Endothelial cell (in vitro differentiated cells): ENCODE measurements at places on chromosomes 2 and 18. TPM values are rescaled to one million over a fixed set of nuclear protein-coding genes. Genes with fewer than 3 reads are reported as not detected.

GRCh38 chr2:239600650-239601049 is 199.8 kb upstream of the HDAC4 start:
- peaks cover 5% of the 10 kb centered on the region for H3K36me3 ChIP-seq
- H3K4me1 ChIP-seq, result no peaks in the 10 kb centered on the region
- H3K4me3 ChIP-seq, result no peak overlapping the region

GRCh38 chr2:146209842-146210275 is 1635.0 kb upstream of the ACVR2A start:
- H3K4me3 ChIP-seq, result no peak overlapping the region
- no peaks in the 10 kb centered on the region for H3K27me3 ChIP-seq
- no peak overlapping the region for H3K27ac ChIP-seq
- no peak for DNase-seq
- H3K36me3 ChIP-seq, result no peaks in the 10 kb centered on the region

DNA sequence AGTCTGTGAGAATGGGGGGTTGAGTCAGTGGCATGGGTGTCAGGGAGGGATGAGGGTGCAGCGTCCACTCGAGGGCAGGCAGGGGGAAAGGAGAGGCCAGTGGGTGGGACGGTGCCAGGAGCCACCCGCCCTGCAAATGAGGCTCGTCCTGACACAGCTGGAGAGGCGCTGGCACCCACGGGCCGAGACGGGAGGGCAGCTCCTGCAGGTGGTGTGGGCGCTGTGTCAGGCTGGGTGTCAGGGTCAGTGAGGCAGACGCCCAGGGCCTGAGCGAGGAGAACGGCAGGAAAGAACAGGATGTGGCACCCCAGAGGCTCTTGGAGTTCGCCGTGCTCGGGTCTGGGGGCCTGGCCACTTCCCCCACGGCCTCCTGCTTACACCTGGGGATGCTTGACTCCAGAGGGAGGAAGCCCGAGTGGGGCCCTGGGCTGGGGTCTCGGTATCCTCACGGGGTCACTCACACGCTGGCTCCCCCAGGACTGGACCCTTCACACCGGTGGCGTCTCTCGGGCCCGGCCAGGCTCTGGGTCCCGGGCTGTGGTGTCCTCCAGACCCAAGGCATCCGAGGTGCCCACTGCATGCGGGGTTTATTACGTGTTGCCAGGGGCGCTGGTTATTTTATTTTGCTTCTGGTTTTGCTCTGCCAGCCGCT is 130.5 kb upstream of the CTDP1 start:
- H3K36me3 ChIP-seq, result no peaks in the 10 kb centered on the region
- H3K27me3 ChIP-seq, result peaks cover 11% of the 10 kb centered on the region
- H3K27ac ChIP-seq, result no peak overlapping the region
- H3K4me1 ChIP-seq, result no peaks in the 10 kb centered on the region
- H3K4me3 ChIP-seq, result no peak overlapping the region

AMER3 gene
- 0.18 TPM for total RNA-seq

DNA sequence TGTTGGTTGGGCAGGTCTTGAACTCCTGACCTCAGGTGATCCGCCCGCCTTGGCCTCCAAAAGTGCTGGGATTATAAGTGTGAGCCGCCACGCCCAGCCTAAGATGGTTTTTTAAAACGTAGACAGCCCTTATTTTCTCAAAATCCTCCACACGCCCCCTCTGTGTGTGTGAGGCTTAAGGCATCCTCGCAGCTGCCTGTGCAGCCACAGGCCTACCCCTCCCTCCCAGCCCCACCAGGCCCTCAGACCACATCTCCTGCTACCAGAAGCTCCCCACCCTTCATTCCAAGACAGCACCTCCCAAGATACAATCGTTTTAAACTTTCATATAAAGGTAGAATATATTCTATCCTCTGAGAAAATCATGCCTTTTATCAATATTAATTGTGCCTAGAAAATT is 4.8 kb downstream of the ANO7 start:
- no peak for DNase-seq
- H3K4me3 ChIP-seq, result no peak overlapping the region
- no peak overlapping the region for H3K27ac ChIP-seq
- H3K4me1 ChIP-seq, result no peaks in the 10 kb centered on the region

SUMO1 gene
- total RNA-seq, result 113 TPM

FNDC4 gene
- total RNA-seq, result 26.4 TPM

GRCh38 chr2:8438476-8438875 is 243.4 kb upstream of the ID2 start:
- DNase-seq, result no peak
- no peaks in the 10 kb centered on the region for H3K36me3 ChIP-seq
- no peaks in the 10 kb centered on the region for H3K27me3 ChIP-seq
- no peak overlapping the region for H3K4me3 ChIP-seq
- H3K4me1 ChIP-seq, result no peaks in the 10 kb centered on the region
- H3K27ac ChIP-seq, result no peak overlapping the region

GRCh38 chr18:59582395-59582794 is 114.8 kb downstream of the CCBE1 start:
- H3K27ac ChIP-seq, result no peak overlapping the region
- H3K4me1 ChIP-seq, result no peaks in the 10 kb centered on the region
- peaks cover 4% of the 10 kb centered on the region for H3K27me3 ChIP-seq
- no peak for DNase-seq
- H3K36me3 ChIP-seq, result no peaks in the 10 kb centered on the region

DNA sequence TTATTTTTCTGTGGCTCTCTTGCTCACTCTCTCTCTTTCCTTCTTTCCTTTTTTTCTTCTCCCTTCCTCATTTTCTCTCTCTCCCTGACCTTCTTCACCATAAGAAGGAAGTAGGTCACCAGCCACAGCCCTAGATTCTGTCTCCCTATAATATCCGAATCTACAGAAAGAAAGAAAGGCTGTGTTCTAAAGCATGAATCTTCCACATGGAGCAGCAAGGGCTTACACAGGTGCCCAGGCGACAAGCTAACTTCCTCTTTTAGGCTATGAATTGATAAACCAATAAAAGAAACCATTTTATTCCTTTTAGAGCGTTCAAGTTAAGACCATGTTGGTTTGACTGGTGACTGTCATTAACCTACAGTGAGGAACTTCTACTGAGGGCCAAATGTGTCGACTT is 49.3 kb downstream of the CACNB4 start:
- no peaks in the 10 kb centered on the region for H3K4me1 ChIP-seq
- DNase-seq, result no peak
- H3K27ac ChIP-seq, result no peak overlapping the region
- peaks cover 4% of the 10 kb centered on the region for H3K27me3 ChIP-seq
- H3K4me3 ChIP-seq, result no peak overlapping the region
- H3K36me3 ChIP-seq, result no peaks in the 10 kb centered on the region

DNA sequence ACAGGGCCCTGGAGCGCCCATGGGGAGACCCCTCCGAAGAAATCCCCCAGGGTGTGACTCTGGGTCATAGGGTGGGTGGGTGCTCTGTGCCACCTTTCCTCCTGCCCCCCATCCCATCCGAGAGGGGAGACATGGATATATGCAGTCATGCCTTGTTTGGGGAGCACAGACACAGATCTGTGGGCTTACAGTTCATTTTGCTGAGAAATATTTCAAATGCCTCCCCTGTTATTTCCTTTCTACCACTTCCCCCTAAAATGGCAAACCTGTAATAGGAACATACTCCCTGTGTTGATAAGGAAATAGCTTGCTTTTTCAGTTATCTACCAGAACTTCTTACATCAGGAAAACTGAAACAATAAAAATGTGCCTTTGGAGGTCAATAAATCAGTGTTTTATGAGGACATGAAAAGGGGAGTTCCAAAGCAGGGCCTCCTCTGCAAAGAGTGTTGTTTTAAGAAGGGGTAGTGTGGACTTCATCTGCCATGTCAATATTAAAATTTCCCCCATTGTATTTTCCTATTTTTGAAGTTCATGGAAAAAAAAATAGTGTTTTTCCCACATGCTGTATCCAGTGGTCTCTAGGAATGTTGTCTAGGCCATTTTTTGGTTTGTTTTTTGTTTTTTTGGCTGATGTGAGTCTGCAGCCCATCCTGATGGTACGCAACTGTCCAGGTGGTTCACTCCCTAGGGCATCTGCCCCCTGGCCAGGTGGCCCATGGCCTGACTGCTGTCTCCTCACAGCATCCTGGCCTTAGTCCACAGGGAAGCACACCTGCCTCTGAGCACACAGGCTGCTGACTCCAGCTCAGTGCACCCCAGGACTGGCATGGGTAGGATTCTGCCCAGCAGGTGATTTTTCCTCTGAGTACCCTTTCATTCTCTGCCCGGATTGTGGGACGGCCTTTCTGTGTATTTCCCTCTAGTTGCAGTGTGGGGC is 3.7 kb downstream of the TNFRSF11A start:
- peaks cover 72% of the 10 kb centered on the region for H3K4me1 ChIP-seq
- peaks cover 13% of the 10 kb centered on the region for H3K36me3 ChIP-seq
- H3K27ac ChIP-seq, result peak overlapping the region; percentile 15
- peak overlapping the region; percentile 49 for H3K4me3 ChIP-seq
- H3K27me3 ChIP-seq, result peaks cover 12% of the 10 kb centered on the region
- no peak for DNase-seq

DNA sequence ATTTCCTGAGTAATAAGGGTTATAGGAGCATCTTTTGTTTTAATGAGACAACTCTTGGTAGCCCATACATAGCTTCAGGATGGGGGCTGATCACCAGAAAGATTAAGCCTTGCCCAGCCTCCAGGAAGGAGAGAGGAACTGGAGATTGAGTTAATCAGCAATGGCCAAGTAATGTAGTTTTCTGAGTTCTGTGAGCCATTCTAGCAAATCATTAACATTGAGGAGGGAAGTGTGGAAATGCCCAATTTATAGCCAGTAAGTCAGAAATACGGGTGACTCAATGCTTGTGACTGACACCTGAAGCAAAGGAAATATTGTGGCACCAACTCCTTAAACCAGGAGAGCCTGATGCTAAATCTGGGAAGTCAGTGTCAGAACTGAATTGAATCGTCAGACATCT is 205.1 kb upstream of the SRD5A2 start:
- H3K4me1 ChIP-seq, result no peaks in the 10 kb centered on the region
- DNase-seq, result no peak
- H3K4me3 ChIP-seq, result no peak overlapping the region
- no peak overlapping the region for H3K27ac ChIP-seq
- H3K27me3 ChIP-seq, result peaks cover 3% of the 10 kb centered on the region

CRYGC gene
- not detected for total RNA-seq

- no peak overlapping the region for H3K27ac ChIP-seq
- no peak overlapping the region for H3K4me3 ChIP-seq
- DNase-seq, result no peak
- peaks cover 14% of the 10 kb centered on the region for H3K4me1 ChIP-seq
- peaks cover 2% of the 10 kb centered on the region for H3K27me3 ChIP-seq
Measured at GRCh38 chr2:224142397-224143312, 103.6 kb upstream of the SERPINE2 start.

DNA sequence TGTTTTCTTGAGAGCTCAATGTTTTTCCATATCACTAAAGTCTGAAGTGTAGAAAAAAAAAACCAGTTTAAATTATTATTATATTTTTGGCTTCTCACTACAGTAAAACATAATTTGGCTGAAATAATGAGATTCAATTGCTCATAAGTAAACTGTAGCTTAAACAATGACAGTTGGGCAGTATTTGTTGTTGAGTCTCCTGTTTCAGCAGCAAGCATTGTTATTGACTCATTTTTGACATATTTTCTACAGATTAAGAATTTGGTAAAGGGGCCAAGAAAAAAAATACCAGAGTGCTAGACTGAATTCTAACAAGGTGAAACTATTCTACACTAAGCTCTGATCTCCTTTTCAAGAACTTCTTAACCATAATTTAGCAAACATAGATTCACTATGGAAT is 2070.4 kb upstream of the CELF4 start:
- no peaks in the 10 kb centered on the region for H3K4me1 ChIP-seq
- DNase-seq, result no peak
- H3K27ac ChIP-seq, result no peak overlapping the region
- H3K27me3 ChIP-seq, result no peaks in the 10 kb centered on the region
- no peak overlapping the region for H3K4me3 ChIP-seq
